ENCODE measurements at places on chromosomes 6 and 20.

DNA sequence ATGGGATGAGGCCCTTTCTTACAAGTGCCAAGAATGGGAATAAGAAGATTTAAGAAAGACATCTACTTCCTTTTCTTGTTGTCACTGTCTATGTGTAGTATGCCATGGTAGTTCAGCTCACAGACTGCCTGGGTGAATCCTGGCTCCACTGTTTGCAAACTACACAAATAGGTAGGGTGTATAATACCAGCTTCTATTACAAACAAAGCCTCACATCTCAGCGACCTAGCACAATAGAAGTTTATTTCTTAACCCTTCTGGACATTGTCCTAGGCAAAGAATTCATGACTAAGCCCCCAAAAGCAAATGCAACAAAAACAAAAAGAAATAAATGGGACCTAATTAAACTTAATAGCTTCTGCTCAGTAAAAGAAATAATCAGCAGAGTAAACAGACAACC, 74.5 kb downstream of the LINC00237 start:
- no peak for DNase-seq

- DNase-seq = no peak
Measured at GRCh38 chr6:33235221-33235634, 26.9 kb downstream of the RING1 start.

DNA sequence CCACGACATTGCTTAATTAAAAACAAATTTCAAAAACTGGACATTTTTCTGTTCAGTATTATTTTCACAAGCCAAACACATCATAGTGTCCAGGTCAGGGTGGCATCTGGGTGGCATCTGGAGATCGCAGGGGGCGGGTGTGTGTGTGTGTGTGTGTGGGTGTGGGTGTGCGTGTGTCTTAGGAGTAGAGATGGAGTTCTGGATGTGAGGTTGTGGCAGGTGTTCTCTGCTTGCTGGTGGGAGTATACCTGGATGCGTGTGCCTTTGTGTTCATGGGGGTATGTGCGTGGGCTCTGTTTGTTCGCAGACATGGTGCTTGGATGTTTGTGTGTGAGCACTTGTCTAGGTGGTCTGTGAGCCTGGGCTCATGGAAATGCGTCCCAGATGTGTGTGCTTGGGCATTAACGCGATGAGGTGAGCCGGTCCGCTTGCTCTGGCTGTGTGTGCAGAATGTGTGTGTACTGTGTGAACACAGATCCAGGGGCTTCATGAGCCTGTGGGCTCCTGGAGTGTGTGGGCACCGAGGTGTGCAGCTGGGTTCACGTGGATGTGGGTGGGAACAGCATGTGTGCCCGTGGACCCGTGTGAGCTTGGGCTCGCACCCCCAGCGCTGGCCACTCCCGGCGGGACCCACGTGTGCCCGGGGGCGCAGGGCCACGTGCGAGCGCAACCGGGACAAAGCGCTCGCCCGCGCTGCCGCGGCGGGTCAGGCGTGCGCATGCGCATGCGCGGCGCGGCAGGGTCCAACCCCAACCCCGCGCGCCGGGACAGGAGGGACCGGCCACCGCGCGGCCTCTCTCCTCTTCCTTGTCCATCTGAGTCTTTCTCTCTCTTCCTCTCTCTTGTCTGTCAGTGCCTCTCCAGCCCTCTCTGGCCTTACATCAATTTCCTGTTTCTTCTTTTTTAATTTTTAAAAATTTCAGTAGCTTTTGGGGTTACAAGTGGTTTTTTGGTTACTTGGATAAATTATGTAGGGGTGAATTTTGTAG, 60.4 kb downstream of the SRC start:
- peak; percentile 49 for DNase-seq

GRCh38 chr20:18019068-18019467, 38.6 kb downstream of the OVOL2 start:
- DNase-seq = no peak

GRCh38 chr20:35206802-35207201, 19.7 kb upstream of the MMP24 start:
- no peak for DNase-seq

DNA sequence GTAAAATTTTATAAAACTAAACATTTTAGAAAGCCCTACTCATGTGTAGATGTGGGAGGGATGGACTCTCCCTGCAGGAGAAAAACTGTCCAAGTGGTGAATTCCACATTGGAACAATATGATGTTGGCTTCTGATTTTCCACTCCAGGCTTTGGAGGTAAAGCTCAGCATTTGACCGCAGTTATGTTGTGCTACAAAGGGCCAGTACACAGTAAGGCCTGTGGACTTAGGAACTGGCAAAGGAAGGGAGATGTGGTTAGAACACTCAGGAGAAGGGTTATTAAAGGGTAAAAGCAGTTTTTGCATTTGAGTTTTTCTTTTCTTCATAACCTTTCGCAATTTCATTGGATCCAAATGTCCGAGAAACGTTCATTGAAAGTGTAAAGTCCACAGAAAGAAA, 150.3 kb upstream of the SASH1 start:
- DNase-seq = no peak

DNA sequence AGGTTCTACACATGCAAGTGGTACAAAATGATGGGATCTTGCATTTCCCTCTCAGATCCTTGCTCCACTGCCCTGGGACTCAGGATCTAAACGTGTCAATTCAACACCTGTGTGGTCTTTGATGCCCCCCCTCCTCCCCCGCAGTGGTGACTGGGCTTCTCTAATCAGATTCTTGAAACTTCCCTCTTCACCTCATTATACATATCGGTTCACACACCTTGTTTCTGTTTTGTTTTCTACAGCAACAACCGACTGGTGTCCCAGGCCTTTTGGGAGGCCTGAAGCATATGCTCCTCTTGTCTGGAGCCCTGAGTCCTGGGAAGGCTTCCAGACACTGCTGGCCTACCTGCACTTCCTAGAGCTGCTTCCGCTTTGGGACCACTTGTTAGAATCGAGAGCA, 20.0 kb downstream of the SAMD3 start:
- DNase-seq = peak; percentile 26

DNA sequence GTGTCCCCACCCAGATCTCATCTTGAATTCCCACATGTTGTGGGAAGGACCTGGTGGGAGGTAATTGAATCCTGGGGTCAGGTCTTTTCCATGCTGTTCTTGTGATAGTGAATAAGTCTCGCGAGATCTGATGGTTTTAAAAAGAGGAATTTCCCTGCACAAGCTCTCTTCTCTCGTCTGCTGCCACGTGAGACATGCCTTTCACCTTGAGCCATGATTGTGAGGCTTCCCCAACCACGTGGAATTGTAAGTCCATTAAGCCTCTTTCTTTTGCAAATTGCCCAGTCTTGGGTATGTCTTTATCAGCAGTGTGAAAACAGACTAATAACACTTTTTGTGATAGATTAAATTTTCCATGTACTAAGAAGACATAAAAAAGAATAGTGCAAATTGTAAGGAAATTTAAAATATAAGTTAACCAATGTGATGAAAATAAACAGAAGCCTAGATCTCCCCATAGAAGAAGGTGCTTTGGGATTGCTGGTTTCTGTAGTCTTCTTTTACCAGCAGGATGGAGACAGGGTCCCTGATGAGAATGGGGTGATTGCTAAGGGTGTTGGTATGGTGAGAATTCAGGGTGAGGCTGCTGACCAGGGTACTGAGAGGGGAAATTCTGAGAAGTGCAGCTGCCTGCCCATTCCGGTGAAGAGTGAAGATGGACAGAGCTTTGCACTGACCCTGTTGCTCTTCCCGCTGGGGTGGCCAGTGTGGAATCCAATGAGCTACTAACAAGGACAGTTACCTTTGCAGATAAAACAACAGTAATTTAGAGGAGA, 50.7 kb downstream of the BMP2 start:
- no peak for DNase-seq

DNA sequence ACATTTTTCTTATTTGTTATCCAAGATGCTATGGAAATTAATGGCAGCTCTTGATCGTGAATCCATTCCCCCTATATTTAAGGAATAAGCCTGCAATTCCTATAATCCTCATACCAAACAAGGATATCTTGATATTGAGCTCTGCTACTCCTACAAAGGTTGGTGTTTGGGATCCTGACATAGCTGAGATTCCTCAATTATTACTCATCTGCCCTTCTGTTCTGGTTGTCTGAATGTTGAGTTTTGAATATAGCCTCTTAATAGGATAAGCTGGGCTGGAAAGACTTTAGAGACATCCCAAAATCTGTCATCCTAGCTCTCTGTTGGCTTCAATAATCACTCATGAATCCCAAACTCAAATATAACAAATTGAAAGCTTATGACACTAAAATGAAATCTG, 49.9 kb downstream of the CLIC5 start:
- DNase-seq = no peak

DNA sequence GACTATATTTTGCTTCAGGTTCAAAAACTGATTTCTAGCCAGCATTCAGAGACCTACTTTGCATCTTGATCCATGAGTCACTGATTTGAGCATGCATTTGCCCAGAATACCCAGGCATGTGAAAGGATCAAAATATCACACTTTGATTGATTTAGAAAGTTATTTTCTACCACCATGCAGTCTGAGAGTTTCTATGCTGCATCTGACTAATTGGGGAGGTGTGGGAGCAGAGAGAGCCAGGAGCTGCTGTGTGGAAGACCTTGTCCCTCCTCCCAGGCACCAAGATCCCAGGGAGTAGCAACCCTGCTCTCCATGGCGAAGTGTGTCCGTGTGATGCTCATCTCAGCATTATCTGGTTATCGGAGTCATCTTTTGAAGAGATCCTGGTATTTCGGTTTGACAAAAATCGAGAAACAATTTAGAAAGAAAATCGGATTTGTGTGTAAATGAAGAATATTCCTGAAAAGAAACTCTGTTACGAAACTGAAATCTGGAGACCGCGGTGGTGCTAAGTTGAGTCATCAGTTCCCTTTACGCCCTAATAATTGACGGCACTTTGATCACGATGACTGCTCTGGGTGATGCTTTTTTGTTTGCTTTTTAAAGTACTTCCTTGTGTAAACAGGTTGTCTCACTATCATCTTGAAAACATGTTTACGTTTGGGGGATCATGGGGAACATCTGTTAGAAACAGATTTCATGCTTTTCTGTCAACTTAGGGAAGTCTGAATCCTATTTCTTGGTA, 193.4 kb downstream of the BACH2 start:
- DNase-seq = no peak

DNA sequence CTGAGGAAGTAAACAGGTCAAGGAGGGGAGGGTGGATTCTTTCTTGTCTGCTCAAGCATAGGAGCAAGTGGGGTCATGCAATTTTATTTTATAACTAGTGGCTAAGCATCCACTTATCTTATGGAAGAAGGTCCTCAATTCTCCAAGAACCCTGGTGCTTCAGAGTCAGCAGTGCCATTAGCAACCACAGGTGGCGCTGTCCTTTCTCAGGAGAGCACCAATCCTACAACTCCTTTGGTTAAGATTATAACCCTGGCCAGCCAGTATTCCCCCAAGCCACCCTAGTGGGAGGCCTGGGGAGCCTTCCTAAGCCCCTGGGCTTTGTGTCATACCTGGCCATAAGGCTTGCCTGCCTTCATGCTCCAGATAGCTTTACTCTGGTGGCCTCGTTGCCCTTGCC, 60.7 kb downstream of the PCSK2 start:
- no peak for DNase-seq

DNA sequence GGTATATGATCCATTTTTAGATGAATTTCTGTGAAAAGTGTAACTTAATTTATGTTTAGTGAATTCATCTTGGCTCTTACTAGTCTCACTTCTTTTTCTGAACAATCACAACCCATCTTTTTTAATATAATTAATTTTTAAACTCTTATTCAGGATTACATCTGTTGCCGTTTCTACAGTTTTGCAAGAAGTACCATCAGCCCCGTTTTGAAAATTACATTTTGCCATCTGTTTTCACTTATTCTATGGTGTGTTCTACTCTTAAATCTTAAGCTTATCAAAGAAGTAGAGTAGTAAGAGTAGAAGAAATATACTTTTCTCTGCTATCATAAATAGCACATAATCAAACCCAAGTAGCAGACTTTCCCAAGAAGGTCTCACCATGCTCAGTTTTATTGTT, 70.1 kb downstream of the ZNF292 start:
- DNase-seq = no peak

GRCh38 chr20:35223941-35224340, 2.5 kb upstream of the MMP24 start:
- no peak for DNase-seq

DNA sequence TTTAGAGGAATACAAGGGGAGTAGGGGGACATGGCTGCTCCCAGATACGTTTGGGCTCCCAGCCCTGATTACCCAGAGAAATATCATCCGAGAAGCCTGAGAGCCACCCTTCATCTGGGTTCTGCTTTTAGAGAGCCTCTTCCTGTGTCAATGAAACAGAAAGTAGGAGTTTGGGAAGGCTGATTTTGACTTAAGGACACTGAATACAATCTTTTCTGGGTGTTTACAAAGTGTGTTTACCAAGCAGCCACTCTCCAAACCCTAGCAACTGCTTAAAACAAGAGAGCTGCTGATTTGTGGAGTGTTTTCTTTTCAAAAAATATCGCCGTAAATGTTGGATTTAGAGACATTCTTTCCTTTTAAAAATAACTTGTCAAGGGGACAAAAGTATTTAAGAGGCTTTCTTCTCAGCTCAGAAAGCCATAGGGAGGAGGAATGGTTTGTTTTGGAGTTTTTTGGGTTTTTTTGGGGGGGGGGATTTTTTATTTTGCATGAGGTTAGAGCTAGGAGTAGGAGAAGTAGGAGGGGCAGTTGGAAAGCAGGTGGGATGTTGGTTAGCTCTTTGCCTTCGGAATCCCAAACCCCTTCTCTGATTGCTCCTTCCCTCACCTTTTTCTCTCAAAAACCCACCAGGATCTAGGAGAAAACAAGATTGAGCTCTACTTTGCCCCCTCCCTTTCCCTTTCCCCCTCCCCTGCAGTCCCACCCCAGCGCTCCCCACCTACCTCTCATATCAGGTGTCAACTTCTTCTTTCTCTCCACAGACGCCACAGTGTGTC, 12.4 kb downstream of the MAFB start:
- DNase-seq = no peak

- DNase-seq = no peak
Measured at GRCh38 chr6:152225241-152225934, 411.8 kb downstream of the SYNE1 start.

DNA sequence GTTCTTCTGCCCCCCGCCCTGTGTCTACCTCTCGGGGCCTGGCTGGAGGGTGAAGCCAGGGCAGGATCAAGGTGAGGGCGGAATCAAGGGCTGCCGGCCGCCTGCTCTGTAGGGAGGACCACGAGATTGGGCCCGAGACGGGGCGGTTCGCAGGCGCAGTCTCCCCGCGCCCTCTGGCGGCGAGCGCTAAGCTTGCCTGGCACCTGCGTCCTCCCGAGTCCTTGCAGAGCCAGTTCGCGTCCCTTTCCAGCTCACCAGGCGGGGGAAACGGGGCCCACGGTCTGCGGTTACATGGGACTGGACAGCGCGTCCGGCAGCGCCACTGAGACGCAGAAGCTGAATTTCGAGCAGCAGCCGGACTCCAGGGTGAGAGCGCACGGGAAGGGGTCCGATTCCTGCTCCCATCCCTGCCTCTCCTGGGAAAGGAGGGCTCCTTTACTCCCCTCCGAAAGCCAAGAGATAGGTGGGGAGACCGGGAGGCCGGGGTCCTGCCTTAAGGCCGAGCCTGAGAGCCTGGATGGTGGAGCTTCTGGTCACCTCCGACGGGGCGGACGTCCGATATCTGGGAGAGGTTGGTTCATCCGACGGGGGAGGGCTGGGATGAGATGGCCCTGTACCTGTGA, 3.6 kb upstream of the MATN4 start:
- DNase-seq = peak; percentile 73
